Activated T-cell treated with anti-CD3 and anti-CD28 coated beads, Interleukin-2, amount 50 U/mL, for 72 hours (primary cell): ENCODE measurements at places on chromosomes 2 and 18.

DNA sequence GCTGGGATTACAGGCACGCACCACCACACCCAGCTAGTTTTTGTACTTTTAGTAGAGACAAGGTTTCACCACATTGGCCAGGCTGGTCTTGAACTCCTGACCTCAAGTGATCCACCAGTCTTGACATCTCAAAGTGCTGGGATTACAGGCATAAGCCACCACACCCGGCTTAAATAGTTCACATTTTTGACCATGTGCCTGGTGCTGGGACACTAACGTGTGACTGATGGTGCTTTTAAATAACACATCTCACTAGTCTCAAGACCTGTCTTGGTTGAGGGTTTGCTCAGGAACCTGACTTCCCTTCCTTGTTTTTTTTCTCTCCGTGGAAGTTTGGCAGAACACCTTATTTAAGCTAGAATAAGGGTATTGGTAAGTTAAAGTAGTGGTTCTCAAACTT lies 8.5 kb downstream of the FMNL2 start:
- no peak for DNase-seq

DNA sequence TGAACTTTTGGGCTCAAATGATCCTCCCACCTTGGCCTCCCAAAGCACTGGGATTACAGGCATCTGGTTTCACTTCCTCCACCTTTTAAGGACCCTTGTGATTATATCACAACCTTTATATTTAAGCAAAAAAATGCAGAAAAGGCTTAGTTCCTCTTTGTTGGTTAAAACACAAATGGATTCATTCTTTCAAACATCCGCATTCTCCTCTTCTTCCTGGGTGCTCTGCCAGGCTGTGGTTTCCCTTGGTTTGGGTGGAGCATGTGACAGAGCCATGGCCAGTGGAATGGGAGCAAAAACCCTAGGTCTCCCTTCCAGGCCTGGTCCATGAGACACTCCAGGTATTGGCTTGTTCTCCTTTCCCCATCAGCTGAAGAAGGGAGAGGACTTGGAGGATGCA lies 9.9 kb upstream of the SLC66A3 start:
- DNase-seq = no peak

GRCh38 chr2:169462896-169463695 lies 16.2 kb upstream of the BBS5 start:
- no peak for DNase-seq

DNA sequence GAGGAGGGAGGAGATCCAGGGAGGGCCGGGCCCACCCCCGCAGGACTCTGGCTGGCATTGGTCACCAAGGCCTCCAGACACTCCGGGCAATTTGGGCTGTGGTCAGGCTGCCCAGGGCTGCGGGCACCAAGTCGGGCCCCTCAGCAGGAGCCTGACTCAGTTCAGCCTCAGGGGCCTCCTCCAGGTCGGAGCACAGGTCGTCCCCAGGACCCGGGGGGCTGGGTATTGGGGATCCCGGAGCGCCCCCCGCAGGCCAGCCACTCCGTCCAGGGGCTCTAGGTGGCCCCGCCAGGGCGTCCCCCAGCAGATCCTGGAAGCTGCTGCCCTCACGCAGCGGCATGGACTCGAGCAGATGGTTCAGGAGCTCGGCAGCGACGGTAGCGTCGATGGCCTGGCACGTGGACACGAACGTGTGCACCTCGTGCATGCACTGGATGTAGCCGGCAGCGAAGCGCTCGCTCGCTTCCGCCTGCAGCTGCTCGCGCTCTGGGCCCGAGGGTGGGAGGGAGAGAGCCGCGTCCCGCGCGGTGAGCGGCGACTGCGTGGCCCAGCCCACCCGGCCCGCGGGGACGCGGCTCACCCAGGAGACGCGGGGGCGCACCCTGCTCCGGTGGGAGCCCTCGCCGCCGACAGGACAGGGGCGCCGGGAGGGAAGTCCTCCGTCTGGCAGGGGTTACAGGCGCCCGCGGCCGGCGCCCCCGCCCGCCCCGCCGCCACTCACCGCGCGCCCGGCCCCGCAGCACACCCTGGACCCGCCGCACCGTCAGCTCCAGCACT lies 884 bp downstream of the HES6 start:
- peak; percentile 39 for DNase-seq
